Hypothalamus (tissue), 51 donors: ENCODE measurements at places on chromosomes 7 and 10.
A peak's percentile ranks its signal among the peaks of the same experiment; 100 is the strongest.

DNA sequence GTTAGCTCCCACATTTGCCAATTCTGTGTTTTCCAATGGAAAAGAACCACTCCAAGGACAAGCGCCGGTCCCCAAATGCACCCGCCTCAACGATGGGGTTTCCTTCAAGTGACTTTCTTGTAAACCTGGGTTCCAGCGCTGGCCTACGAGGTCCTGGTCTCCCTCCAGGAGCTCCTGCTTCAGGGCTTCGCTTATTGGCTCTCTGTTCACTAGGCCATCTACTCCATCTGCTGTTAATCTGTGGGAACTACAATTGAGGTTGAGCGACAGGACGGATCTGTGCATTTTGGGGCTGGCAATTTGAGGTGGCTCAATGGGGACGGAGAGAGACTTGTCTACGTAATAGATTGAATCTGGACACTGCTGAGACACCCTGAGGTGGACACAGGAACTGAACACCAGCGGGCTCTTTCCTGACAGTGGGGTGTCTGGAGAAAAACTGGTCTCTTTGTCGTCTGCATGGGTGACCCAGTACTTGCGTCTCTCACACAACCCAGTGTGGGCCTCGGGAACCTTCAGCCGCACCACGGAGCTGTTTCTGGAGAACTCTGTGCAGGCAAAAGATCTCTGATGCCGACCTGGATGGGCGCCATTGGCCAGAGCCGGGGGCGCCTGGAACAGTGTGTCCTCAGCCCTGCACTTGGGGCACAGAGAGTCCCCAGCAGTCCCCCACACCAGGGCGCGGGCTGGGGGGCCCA, 115.9 kb upstream of the ADAM12 start:
- DNase-seq = peak; percentile 9

DNA sequence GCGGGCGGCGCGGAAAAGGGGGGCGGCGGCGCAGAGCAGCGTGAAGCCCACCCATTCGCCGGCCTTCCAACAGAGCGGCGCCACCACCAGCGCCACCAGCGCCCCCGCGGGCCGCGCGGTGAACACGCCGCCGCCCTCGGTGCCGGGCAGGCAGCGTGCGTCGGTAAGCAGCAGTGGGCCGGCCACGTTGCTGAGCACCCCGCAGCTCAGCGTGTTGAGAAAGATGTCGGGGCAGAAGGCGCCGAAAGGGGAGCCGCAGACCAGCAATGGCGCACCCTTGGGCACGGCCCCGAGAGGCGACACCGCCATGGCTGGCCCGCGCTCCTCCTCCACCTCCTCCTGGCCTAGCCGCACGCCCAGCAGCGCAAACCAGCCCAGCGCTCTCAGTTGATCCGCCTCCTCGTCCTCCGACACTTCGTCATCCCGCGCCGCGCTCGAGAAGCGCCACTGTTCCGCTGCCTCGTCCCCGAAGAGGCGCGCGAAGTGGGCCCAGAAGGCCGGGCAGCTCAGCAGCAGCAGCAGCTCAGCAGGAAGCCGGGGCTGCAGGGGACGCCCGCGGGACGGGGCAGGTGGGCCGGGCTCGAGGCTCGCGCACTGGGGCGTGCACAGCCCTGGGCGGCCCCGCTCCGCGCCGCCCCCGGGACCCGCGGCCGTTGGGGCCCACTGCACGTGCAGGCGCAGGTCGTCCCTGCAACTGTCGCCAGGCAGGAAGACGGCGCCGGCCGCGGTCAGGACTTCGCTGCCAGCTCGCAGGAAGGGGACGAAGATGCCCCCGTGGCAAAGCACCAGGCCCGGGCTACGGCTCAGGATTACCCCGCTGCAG, 623 bp downstream of the TYSND1 start:
- peak; percentile 59 for DNase-seq

- DNase-seq = no peak
Measured at GRCh38 chr7:106480161-106480579, 180.8 kb downstream of the CCDC71L start.

DNA sequence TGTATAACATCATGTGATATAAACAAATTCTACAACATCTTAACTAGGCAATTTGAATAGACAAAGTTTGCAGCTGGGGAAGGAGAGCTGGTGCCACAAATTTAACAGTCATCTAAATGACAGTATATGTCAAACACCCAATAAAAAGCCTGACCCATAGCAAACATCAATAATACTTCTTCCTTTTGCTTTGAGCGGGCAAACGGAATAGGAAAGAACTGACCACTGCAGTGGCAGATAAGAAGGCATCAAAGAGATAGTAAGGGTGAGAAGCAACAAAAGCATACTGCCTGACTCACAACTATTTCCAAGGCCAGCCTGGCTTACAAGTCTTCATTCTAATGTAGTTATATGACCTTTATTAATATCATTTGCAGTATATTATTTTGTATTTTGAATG, 99.9 kb downstream of the LRRN3 start:
- DNase-seq = no peak

- peak; percentile 43 for DNase-seq
Measured at GRCh38 chr7:140696024-140696679, 356 bp upstream of the NDUFB2 start.

DNA sequence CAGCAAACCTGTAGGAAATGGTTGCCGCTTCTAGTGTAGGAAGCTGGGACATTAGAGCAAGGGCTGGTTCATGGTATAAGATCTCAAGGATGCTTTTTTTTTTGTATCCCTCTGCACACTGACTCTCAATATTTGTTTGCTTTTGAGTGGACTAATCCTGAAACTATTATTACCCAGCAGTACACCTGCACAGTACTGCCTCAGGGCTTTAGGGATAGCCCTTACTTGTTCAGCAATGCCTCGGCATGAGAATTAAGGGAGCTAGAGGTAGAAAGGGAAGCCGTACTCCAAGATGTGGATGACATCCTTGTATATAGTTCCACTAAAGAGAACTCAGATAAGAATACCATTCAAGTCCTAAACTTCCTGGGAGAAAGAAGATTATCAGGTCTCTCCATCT, 70.5 kb downstream of the COPG2 start:
- no peak for DNase-seq

DNA sequence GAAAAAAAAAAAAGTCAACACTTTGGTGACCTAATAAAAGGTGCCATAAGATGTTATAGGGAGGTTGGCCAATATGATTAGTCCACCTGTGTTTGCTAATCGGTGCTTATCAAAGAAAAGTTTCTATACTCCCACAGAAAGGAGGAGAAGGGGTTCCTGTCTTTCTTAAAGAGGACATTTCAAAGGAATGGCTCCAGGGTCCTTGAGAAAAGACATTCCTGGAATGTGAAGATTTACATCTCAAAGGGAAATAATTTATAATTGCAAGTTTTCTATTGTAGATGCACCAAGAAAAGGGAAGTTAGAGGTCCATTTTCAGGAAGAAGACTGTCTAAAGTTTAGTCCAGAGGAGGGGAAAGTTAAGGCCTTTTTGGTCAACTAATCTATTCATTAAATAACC, 715.3 kb downstream of the NXPH1 start:
- DNase-seq = no peak

DNA sequence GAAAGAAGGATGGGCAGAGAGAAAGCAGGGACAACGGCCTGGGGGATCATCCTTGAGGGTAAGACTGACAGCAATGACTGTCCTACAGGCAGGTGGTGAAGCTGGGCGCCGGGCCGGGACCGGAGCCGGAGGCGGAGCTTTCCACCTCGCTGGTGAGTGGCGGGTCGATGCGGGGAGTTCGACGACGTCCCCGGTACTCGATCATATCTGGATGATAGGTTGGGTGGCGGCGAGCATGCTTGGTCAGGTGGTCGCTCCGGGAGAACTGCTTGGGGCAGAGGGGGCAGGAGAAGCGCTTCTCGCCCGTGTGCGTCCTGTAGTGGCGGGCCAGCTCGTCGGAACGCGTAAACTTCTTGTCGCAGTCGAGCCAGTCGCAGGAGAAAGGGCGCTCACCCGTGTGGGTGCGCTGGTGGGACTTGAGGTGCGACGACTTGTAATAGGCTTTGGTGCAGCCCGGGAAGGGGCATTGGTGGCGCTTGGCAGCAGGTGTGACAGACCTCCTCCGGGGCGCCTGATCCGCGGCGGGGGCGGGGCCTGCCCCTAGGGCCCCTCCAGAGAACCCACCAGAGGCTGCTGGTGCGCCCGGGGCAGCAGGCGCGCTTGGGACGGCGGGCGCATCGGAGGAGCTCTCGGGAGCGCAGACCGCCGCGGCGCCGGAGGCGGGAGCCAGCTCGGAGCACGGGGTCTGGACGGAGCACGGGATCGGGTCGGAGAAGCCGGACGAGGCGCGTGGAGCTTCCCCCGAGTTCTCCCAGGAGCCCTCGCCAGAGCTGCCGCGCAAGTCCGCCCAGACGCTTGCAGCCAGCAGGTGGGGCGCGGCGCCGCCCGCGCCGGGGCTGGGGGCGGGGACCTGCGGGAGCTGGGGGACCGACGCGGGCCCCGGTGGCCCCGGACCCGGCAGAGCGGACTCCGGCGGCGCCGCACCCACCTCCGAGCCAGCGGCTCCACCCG, 752 bp downstream of the KLF14 start:
- DNase-seq = no peak

DNA sequence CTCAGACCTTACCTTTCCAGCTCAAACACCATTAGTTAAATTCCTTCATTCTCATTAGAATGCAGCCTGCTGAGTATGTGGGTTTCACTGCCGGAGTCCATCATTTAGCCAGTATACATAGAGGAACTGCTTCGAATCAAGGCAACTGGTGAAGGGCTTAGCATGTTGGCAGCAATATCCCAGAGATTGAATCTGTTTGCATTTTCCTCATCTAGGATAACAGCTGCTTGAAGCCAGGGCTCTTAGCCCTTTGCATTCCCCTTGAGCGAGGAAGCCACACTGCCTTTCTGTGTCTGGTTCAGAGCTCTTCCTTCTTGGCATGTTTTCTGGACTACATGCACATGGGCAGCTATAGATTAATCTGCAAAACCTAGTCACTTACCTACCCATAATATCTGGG, 14.7 kb downstream of the NODAL start:
- no peak for DNase-seq

DNA sequence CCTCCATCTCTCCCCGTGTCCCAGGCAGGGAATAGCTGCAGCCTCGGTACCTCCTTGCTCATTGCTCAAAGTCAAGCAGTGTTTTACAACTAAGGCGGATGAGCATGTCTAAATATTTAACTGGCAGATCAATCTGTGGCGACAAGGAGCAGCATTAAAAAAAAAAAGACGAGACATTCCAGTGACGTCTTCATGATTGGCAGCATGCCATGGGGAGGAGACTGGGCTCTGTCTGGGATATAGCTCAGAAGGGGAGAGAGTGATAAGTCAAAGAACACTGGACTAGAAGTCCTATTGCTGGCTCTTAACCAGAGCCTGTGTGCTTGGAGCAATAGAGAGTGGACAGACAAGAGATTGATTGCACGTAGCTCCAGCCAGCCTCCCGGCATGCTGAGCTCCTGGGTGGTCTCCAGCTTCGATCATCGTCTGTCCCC, 287.5 kb upstream of the PODXL start:
- no peak for DNase-seq

DNA sequence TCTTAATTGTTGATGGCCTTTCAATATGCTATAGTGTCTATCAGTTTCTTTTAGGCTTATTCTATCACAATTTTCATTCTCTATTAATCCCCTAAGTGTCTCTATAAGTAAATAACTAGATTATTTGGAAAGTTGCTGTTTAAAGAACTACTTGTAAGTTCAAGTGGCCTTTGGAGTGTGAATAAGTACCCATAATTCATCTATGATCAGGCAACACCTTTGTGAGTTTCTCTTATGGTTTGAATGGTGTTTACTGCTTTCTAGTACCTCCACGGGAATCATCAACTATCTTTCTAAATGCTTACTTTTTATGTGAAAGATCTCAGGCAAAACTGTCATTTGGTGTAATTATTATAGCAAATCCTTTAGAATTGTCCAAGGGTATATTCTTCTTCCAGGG, 166.7 kb downstream of the POU6F2 start:
- DNase-seq = no peak

DNA sequence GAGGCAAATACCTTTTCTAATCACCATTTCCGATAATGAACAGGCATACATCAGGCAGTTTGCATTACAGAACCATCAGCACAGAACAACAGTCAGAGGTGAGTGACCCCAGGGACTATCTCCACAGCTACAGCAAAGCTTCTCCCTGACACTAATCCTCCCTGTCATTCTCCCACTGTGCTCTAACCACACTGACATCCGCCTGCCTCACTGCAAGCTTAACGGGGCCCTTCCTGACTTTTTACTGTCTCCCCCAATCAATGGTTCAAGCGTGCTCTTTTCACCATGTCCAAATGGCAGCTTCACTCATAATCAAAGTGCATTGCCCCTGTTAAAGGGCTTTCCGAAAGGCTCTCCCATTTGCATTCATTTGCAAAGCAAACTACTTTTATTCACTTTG, 196.3 kb downstream of the DNAJC1 start:
- no peak for DNase-seq

GRCh38 chr10:84308481-84309304, 19.7 kb upstream of the CCSER2 start:
- no peak for DNase-seq

DNA sequence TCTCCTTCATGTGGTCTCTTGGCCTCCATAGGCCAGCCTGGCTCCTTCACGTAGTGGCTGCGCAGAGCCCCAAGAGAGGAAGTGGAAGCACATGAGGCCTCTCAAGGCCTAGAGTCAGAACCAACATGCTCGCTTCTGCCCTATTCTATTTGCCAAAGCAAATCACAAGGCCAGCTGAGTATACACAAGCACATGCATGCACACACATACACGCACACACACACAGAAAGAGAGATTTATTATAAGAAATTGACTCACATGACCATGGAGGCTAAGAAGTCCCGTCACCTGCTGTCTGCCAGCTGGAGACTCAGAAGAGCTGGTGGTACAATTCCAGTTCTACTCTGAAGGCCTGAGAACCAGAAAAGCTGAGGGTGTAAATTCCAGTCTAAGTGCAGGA, 64.3 kb upstream of the NRP1 start:
- no peak for DNase-seq

DNA sequence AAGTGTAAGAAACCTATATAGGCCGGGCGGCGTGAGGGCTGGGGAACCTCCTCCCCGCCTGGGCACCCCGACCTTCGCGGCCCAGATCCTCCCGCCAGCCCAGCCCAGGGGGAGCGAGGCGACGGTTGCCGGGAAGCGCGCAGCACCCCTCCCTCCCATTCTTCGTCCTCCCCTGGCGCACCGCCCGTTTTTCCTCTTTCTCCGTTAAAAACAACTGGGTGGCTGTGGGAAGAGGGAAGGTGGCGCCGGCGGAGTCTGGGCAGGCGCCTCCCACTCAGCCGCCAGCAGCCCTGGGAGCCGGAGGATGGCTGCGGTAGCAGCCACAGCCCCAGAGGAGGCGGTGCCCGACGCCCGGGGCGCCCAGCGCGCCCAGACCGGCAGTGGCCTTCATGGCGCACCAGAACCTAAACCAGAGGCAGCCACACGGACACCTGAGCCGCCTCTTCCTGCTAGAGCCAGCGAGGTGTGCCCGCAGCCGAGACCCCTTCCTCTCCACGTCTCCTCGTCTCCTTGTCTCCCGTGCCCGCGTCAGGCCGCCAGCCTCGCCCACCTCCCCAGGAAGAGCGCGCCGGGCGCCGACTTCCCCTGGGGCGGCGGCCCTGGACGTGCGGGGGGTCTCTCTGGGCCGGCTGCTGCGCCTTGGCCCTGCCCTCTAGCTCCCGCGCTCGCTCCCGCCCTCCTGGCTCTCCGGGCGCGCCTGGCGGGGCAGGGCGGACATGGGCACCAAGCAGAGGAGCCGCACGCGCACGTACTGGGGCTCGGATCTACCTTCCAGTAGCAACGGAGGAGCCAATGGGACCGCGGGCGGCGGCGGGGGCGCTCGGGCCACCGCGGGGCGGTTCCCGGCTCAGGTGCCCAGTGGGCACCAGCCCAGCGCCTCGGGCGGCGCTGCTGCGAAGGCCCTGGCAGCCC, 32.8 kb upstream of the SFTPD start:
- DNase-seq = no peak

- no peak for DNase-seq
Measured at GRCh38 chr7:130273081-130273932, 6.6 kb downstream of the CPA2 start.
